WTC11 (cell line): ENCODE measurements at places on chromosomes 13 and 19.

GRCh38 chr19:55649268-55650125 is 1.5 kb downstream of the CCDC106 start:
- DNase-seq: no peak

DNA sequence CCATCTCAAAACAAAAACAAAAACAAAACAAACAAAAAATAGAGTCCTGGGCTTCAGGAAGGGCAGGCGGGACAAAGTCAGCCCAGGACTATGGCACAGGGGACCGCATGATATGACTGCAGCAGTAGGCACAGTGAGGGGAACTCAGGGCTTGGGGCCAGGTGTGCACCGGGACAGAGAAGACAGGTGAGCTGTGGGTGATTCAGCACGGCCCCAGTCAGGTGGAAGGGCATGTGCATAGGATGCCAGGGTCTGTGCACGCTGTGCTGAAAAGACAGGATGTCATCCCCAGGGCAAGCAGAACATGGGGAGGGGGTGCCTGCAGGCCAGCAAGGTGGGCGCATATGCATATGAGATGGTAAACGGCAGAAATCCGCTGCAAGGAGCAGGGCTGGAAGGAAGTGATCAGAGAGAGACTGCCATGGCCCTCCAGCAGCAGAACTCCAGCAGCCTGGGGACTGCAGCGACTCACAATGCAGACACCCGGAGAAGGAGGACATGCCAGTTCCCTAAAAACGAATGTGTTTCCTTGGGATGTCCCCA is 15.0 kb downstream of the EPS15L1 start:
- peak; percentile 28 for DNase-seq

- DNase-seq: no peak
These were observed 2.4 kb upstream of the CHAMP1 start for GRCh38 chr13:114311908-114312307.

DNA sequence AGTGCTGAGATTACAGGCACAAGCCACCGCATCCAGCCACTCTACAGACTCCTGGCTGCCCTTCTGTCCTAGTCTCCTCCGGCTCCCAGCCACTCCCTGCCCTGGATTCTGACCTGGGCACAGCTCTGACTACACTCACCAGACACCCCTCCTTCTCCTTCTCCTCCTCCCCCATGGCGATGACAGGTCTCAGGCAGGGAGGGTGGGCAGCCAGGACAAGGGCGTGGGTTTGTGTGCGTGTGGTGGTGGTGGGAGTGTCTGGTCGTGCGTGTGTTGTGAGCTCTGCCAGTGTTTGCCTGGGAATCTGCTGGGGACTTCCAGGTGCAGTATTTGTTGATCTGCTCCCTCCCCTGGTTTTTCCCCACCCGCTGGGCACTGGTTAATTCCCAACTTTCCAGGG is 3.0 kb upstream of the NCCRP1 start:
- DNase-seq: no peak

DNA sequence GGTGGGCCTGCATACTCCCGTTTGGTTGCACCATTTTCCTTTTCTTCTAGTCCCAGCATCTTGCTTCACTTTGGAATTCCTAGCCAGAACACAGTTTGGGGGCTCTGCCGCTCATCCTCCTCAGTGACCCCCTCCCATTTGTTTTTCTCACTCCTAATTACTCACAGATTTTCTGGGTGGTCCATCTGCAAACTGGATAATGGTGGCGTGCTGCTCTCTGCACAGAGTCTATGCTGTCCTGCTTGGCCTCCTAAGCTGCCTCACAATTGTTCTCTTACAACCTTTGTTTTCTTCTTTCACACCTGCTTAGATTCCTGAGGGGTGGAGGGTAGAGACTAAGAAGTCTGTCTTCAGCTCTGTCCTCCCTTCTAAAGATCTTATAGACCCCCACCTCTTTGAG is 80.8 kb downstream of the SHISA2 start:
- no peak for DNase-seq

DNA sequence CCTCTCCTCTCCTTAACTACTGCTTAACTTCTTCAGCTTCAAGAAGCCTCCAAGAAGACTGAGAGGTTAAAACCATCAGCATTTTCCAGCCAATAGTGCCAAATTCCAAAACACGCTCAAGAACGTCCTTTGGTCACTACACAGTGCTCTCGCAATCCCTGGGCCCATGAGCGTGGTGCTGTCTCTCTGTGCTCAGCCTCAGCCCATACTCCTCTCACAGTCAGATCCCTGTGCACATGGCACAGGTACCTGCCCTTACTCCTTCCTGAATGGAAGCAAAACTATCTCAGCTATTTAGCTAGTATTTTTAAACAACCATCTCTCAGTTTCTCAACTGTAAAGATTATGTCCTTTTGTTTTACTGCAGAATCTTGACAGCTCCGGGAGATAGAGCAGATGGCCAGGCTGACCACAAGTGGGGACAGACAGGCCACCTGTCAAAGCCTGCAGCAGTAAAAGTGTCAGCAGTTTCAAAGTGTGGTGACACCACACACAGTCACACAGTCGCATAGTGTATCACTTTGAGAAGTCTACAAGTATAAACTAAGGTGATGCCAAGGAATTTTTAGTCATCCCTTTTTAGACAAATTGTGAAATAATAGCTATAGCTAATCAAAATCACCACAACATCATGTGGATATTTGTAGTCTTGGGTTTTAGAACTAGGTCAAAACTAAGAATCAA is 35.7 kb downstream of the DZIP1 start:
- DNase-seq: no peak

DNA sequence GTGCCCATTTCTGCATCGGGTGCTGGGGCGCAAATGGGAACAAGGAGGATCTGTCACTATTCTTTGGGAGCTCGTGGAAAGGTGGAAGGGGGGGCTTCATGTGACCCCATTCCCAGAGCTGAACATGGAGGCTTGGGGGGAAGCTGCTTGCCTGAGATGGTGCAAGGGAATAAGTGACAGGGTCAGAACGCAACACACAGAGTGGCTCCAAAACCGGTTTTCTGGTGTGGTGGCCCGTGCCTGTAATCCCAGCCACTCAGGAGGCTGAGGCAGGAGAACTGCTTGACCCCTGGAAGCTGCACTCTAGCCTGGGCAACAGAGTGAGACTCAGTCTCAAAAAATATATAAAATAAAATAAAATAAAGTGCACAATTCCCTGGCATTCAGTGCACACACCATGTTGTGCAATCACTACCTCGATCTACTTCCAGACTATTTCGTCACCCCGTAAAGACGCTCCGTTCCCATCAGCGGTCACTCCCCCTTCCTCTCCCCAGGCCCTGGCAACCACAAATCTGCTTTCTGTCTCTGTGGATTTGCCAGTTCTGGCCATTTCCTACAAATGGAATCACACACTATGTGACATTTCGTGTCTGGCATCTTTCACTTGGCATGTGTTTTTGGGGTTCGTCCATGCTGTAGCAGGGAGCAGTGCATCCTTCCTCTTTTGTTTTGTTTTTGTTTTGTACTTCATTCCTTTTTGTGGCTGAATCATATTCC is 18.2 kb upstream of the COMP start:
- DNase-seq: no peak

GRCh38 chr13:53781941-53782340 is 753.3 kb downstream of the OLFM4 start:
- DNase-seq: no peak

DNA sequence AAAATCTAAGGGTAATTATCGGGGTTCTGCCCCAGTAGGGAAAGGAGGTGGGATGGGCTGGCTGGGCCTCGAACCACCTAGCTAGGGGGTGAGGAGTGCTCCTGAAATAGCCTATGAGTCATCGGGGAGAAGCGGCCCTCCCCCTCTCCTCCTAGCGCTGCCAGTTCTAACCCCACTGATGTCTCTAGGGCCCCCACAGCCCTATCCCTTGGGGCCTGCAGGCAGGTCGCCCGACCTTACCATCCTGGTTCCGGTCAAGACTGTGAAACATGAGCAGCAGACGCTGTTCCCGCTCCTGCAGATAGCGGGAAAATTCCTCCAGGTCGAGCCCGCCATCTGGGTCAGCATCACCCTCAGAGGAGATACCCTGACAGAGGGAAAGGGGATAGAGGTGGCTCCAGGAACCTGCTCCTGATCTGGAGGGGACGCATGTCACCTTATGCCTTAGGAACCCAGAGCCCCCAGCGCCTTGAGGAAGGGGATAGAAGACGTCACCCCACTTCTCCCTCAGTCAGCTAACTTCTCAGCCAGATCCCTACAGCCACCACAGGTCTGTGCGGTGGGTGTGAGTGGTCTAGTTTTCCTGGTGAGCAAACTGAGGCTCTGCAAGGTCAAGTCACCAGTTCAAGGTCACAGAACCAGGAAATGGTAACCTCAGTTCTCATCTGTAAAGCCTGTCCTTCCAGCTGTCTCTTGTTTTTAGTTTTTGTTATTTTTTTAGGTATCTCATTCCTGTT is 1.5 kb downstream of the SLC25A23 start:
- no peak for DNase-seq

DNA sequence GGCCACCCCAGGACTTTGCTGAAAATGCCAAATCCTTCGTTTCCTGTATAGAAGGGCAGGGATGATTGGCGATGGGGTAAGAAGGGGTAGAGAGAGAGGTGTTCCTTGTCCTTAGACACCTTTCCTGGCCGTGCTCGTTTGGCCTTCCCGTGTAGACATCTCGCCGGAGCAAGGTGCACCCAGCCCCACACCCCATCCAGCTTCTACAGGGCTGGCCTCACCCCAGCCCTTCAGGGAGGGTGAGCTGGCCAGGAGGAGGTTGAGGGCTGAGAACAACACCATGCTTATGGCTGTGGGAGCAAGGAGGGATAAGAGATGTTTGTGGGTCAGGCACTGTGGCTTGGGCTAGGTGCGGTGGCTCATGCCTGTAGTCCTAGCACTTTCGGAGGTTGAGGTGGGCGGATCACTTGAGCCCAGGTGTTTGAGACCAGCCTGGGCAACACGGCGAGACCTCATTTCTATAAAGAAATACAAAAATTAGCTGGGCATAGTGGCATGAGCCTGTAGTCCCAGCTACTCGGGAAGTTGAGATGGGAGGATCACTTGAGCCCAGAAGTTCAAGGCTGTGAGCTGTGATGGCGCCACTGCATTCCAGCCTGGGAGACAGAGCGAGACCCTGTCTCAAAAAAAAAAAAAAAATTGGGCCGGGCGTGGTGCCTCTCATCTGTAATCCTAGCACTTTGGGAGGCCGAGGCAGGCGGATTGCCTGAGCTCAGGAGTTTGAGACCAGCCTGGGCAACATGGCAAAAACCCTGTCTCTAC is 15.5 kb downstream of the SMARCA4 start:
- no peak for DNase-seq
